ENCODE measurements at places on chromosomes 7 and 10.
A peak's percentile ranks its signal among the peaks of the same experiment; 100 is the strongest.

GRCh38 chr10:120115959-120116358 is 223.4 kb downstream of the SEC23IP start:
- no peak for DNase-seq

- DNase-seq: no peak
These were observed 351.8 kb upstream of the ETV1 start for GRCh38 chr7:14341200-14341775.

- DNase-seq: no peak
These were observed 63.9 kb upstream of the LOXL4 start for GRCh38 chr10:98331885-98332284.

GRCh38 chr10:62108759-62109586 is 159.7 kb downstream of the RTKN2 start:
- peak; percentile 50 for DNase-seq

- no peak for DNase-seq
These were observed 31.5 kb upstream of the PRLHR start for GRCh38 chr10:118626953-118627352.

- DNase-seq: no peak
These were observed 76.1 kb downstream of the MKI67 start for GRCh38 chr10:128050121-128050516.

- no peak for DNase-seq
These were observed 20.8 kb downstream of the AKR1E2 start for GRCh38 chr10:4846775-4847174.

DNA sequence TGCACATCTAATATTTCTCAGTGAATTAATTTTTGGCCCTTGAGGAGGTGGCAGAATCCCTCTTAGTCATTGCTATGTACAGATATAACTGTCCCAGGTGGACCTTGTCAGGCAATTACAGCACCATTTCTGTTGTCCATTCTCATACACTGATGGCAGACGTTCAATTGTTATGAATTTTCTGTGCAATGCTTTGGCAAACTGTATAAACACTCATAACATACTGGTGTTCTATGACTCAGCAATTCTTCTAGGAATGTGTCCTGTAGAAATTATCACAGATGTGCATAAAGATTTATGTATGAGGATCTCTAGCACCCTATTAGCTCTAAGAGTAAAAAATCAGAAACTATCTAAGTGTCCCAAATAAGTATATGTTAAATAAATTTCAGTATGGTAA is 80.8 kb downstream of the DNAJB9 start:
- DNase-seq: peak; percentile 22

- no peak for DNase-seq
These were observed 882 bp downstream of the PDCD11 start for GRCh38 chr10:103397191-103397825.

DNA sequence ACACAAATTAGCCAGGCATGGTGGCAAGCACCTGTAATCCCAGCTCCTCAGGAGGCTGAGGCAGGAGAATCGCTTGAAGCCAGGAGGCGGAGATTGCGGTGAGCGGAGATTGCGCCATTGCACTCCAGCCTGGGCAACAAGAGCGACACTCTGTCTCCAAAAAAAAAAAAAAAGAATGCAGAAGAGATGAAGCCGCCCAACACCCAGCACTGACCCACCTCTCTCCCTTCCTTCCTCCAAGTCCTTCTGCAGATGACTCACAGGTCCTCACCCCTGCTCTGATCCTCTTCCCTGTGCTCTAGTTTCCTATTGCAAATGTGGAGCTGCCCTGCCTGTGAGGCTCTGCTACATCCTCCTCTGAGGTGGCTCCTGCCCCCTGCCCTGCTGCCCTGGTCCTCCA is 22.0 kb upstream of the OPALIN start:
- DNase-seq: no peak

GRCh38 chr10:13180788-13181187 is 19.4 kb downstream of the MCM10 start:
- no peak for DNase-seq

DNA sequence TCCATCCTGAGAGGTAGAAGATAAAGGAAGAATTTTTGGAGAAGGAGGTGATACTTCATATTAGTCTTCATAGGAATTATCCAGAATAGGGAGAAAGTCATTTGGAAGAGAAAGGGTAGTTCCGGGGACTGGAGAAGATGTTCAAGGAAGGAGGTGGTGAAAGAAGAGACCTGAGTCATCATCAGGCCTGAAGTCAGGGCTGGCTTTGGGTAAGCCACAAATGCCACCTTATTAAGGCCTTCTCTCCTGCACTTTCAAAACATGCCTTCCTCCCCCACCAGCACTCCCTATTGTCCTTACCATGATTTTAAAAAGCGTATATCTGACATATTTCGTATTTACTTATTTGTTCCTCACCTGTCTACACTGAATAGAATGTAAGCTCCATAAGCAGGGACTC is 112.2 kb upstream of the LRGUK start:
- DNase-seq: peak; percentile 4

DNA sequence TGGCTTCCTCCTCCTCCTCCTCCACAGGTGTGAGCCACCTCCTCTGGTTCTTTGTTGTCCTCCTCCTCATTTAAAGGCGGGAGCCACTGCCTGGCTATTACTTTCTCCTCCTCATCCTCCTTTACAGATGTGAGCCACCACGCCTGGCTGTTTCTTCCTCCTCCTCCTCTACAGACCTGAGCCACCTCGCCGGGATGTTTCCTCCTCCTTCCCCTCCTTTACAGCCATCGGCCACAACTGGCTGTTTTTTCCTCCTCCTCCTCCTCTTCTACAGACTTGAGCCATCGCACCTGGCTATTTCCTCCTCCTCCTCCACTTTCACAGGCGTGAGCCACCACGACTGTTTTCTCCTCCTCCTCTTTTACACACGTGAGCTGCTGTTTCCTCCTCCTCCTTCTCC is 49.0 kb upstream of the ZNF479 start:
- no peak for DNase-seq

DNA sequence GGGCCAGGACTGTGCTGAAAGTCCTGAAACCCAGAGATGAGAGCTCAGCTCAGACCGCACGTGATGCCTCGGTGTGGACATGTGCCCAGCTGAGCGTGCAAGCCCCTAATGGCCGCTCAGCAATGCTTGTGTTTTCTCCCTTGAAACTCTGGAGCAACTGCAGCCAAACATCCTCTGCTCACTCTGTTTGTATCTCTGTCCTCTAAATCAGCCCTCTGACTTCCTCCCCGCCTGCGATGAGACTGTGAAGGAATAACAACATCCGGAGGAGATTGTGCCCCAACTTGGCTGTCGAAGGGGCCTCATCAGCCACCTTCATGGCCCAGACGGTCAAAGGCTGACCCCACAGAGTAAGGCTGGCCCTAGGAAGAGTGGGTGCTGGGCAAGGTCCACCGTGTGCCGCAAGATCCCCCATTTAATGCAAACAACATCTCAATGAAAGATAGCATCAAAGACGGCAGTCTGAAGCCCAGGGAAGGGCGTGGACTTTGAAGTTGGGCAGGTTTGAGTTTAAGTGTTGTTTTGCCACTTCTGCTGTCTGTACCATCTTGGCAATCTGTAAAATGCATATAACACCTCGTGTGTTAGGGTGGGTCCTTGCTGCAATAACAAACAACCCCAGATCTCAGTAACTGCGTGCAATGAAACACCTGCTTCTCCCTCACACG is 39.9 kb downstream of the CALML3 start:
- DNase-seq: no peak

DNA sequence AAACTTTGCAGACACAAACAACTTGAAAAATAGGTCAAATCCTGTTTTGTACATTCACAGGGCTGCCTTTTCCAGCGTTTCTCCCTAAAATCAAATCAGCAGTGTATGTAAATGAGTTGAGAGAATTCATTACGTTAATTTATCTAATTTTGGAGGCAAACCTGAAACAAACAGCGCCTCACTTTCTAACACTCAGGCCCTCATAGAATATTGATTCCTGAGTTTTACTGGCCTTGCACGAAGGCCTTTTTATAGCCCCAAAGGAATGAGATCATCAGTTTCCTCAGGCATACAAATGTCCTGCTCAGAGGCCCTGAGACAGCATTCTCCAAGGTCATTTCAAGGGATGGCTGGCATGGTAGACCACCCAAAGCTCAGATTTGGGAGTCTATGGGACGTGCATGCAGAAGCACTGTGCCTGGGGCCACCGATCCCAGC is 131.7 kb upstream of the CHST15 start:
- peak; percentile 13 for DNase-seq

DNA sequence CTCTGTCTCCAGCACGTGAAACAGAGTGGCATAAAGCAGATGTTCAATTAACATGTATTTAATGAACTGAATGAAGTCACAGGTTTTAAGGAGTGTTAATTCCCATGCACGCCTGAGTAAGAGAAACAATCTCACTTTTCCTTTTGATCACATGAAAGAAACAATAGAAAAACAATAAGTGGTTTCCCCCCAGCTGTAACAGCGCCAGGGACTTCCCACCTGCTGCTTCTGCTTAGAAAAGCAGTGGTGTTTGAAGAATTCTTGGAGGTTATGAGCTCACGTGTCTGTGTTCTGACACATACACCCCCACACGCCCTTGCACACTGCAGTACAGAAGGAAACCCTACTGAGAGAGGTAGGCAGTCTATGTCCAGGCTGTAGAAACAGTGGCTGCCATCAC is 51.3 kb upstream of the FRMD4A start:
- DNase-seq: no peak

GRCh38 chr10:73865459-73866442 is 8.6 kb downstream of the CAMK2G start:
- DNase-seq: no peak

GRCh38 chr7:22377703-22378102 is 20.7 kb upstream of the RAPGEF5 start:
- DNase-seq: no peak

GRCh38 chr7:158416283-158416933 is 171.2 kb downstream of the PTPRN2 start:
- DNase-seq: no peak

GRCh38 chr10:50397312-50398140 is 146.2 kb upstream of the ASAH2 start:
- no peak for DNase-seq

DNA sequence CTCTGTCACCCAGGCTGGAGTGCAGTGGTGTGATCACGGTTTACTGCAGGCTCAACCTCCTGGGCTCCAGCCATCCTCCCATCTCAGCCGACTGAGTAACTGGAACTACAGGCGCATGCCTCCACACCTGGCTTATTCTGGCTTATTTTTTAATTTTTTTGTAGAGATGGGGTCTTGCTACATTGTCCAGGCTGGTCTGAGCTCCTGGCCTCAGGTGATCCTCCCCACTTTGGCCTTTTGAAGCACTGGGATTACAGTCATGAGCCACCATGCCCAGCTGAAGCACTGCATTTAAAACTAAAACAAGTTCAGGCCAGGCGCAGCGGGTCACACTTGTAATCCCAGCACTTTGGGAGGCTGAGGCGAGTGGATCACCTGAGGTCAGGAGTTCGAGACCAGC is 8.0 kb downstream of the SH3PXD2A start:
- no peak for DNase-seq

DNA sequence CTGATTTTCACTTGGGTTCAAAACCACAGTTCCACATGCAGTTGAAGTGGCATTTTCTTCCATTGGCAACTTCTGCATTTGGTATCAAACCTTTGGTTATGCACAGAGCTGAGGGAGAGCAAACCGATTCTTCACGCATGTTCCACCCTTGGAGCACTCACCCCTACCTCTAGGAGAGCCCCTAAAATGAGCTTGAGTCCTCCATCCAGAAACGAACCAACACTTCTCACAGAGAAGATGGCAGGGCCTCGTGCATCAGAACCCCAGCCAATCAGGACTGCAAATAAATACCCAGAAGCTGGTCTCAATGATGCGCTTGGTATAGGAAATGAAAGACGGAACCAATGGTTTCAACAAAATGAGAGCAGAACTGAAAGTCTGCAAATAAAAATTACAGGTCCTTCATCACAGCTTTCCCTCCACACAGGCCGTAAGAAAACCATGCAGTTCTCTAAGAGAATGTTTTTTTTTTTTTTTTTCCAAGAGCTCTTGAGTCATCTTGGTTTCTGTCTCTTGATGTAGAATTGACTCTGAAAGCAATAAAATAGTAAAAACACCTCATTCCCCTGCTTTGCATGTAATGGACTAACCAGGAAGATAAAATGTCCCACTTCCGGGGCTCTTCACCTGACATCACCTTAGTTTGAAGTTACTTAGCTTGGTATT is 23.9 kb downstream of the KLF6 start:
- DNase-seq: peak; percentile 36

- no peak for DNase-seq
These were observed 32.9 kb downstream of the AUTS2 start for GRCh38 chr7:69631131-69631530.

- peak; percentile 89 for DNase-seq
These were observed 49.5 kb downstream of the ASAH2B start for GRCh38 chr10:50788951-50789945.

DNA sequence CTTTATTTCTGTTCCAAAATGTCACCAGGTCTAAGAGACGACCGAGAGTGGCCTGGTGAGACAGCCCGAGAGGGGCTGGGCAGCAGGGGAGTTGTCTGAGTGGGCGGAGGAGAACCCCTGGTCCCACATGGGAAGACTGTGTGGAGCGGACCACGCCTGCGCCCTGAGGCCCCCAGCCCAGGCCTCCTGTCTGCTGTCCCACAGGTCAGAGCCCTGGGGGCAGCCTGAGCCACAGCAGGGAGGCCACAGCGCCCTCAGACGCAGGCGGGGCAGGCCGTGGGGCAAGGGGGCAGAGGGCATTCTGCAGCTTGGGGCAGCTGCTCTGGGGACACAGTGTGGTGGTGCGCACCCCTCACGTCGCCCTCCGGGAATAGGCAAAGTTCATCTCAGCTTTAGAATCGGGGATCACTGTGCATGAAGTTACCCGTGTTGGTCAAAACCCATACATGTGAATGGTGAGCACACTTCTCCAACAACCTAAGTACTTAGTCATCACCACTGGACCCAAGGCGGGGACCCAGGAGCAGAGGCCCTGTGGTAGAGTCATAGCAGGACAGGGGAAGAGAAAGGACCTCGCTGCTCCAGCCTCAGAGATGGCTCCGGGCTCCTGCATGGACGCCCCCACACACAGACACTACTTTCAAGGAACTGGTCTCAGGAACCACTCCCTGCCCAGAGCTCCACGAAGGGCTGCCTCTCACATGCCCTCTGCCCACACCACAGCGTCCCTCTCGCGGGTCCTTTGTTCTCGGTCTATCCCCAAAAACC is 214.7 kb downstream of the ELFN1 start:
- peak; percentile 6 for DNase-seq
